Activated T-helper 1 cell treated with Interleukin-2 at 50 U/mL for 16 hours (primary cell): ENCODE measurements at places on chromosomes 1 and 21.

DNA sequence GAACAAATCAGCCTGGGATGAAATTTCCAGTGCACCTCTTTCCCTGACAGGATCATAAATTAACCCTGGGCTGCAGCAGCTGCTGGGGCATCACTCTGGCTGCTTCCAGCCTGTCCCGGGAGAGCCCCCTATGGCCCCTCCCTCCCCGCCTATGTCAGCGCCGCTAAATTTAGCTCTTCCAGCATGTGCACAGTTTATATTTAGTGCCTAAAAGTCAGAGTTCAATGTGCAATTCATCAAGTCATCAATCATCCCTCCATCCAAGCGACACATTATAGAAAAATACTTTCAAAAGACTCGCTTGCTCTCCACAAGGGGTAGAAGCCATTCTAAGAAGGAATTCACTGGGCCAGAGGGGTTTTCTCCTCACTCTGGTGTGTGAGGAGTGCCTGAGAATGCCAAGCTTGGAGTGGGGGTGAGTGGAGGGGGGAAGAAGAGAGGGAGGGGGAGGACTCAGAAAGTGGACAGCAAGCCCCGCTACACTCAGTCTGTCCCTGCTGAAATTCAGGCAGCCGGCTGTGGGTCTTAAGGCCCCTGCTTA is 37.4 kb downstream of the XCL1 start:
- no peak for DNase-seq

- DNase-seq: no peak
Measured at GRCh38 chr21:17925000-17925610, 105.9 kb upstream of the C21orf91 start.

GRCh38 chr1:205269711-205270110 is 42.0 kb downstream of the TMCC2 start:
- no peak for DNase-seq

DNA sequence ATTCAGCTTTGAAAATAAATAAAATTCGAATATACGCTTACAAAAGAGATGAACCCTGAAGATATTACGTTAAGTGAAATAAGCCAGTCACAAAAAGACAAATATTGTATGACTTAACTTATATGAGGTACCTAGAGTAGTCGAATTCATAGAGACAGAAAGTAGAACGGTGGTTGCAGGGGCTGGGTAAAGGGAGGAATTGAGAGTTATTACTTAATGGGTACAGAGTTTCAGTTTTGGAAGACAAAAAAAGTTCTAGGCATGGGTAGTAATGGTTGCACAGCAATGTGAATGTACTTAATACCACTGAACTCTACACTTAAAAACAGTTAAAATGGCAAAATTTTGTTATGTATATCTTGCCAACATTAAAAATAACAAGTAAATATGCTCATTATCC is 48.6 kb upstream of the ZNHIT6 start:
- DNase-seq: no peak

GRCh38 chr1:3060127-3060526 is 8.9 kb upstream of the PRDM16 start:
- no peak for DNase-seq

DNA sequence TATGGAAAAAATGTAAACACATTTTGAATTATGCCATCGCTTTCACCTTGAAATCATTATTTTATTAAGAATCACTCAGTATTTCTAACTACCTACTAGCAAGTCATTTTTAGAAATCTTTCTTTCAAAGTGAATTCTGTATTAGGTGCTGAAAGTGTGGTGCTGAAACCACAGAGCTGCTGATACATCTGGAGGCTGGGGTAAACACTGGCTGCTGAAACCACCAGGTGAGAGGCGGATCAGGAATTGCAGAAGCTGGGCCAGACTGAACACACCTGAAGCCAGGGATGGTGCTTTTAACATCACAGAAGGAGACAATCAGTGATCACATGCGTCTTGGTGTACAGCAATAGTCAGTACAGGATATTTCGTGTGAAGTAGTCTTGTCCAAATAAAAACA is 42.2 kb upstream of the KCNE1 start:
- DNase-seq: no peak

DNA sequence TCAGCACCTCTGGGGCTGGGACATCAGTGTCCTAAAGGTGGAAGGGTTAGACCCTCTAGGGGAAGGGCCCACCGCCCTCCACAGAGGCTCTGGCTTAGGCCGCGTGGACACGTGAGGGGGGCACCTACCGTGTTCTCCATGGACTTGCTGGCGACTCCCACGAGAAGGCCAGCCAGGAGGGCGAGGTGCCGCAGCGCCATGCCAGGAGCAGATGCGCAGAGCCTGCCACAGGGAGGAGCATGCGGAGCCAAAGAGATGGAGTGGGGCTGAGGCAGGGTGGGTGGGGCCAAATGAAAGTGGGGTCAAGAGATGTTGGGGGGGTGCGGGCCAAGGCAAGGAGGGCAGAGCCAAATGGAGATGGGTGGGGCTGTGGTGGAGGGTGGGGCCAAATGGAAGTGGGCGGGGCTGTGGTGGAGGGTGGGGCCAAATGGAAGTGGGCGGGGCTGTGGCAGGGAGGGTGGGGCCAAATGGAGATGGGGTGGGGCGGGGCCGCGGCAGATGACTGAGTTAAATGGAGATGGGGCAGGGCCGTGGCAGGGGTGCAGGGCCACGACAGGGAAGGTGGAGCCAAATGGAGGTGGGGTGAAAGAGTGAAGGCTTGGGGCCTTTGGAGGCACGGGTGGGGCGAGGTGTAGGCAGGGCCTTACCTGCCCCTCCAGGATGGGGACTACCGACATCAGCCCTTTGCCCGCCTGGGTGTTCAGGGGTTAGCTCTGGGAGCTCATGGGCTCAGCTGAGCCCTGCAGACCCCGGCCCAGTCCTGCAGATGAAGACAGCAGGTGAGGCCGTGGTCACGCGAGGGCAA is 17.4 kb upstream of the RNF223 start:
- no peak for DNase-seq

GRCh38 chr1:188517139-188517538 is 1688.4 kb downstream of the PLA2G4A start:
- DNase-seq: no peak

DNA sequence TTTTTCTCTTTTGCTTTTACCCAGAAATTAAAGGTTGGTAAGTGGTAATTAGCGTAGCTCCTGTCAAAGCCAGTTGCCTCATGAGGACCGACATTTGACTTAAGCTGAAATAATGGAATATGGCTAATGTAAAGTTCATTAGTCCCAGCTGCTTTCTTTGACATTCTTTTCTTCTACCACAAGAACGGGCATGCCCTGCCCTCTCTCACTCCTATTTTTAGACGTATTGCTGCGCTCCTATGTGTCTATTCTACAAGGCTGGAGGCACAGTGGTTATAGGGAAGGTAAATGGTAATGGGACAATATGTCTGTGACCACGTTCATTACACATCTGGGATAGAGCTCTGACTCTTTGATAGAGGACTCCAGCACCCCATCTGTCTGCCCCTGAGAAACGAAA is 6.8 kb downstream of the CORT start:
- DNase-seq: no peak

DNA sequence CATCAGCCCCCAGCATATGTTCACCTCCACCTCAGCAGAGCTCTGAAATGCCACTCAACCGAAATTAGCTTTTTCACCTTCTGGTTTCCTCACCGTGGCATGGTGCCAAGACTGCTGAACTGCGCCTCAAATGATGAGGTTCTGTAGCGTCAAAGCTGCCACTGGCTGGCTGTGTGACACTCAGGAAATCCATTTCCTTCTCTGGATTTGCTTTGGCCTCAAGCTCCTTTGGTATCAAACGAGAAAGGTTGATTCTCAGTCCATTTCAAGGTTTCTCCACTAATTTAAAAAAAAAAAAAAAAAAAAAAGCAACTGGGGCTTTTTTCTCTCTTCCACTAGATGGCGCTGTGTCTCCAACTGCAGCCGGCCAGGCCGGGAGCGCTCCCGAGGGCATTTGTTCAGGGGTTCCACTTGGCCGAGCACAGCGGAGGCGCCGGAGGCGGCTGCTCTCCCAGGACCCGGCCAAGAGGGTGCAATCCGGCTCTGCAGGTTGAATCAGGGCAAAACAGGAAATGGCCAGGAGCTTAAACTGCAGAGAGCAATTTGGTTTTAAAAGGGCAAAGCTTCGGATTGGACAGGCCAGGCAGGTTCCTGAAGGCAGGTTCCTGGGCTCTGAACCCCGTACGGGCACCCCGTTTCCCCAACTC is 26.5 kb upstream of the PLA2G2C start:
- peak; percentile 15 for DNase-seq

- peak; percentile 96 for DNase-seq
Measured at GRCh38 chr1:162561037-162561615, 396 bp upstream of the UAP1 start.

DNA sequence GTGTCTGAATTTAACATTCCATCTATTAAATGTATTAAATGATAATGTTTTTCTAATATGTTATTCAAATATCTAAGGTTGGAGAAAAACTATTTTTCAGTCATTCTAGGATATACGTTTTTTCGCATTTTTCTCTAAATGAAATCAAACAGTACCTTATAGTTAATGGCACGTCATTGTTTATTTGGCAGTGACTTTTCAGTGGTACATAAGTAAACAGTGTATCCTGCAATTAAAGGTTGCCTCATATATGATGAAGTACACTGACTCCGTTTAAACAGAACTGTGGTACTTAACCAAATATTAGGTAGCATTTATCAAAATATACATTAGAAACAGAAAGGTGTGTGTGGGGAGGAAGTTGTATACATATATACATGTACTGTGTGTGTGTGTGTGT is 79.2 kb downstream of the EPS15 start:
- DNase-seq: no peak

DNA sequence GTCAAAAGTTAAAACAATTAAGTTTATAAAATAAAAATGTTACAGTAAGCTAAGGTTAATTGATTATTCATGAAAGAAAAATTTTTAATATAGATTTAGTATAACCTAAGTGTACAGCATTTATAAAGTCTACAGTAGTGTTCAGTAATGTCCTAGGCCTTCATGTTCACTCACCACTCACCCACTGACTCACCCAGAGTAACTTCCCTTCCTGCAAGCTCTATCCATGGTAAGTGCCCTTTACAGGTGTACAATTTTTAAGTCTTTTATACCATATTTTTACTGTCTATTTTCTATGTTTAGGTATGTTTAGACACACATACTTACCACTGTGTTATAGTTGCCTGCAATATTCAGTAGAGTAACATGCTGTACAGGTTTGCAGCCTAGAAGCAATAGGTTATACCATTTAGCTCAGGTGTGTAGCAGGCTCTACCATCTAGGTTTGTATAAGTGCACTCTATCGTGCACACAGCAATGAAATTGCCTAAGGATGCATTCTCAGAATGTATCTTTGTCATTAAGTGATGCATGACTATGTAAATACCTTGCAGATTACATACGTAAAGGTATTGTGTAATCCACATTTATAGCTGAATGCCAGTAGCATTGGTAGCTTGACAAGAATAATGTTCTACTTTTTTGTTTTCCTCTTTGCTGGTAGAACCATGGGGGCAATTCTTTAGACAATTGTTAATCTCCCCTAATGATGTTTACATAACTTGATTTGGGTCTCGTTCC is 35.7 kb upstream of the GPR88 start:
- no peak for DNase-seq

GRCh38 chr1:180053594-180054567 is 99.3 kb downstream of the CEP350 start:
- no peak for DNase-seq

GRCh38 chr1:117825414-117825813 is 104.0 kb downstream of the GDAP2 start:
- DNase-seq: no peak

DNA sequence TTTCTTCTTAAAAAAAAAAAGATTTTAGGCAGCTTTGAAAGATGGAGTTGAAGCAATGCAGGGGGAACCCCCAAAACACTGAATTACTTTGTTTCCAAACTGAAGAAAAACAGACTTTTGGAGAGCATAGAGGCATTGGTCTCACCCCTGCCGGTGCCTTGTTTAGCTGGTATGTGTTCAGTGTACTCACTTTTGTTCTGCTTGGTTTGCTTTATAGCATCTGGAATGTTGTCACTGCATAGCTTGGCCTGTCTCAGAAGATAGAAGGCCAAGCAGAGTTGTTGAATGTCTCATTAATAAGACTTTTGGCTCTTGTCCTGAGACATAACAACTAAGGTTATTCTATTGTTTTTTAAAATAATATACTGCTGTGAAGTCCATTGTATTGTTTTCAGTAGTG is 6.9 kb downstream of the THRAP3 start:
- DNase-seq: no peak

DNA sequence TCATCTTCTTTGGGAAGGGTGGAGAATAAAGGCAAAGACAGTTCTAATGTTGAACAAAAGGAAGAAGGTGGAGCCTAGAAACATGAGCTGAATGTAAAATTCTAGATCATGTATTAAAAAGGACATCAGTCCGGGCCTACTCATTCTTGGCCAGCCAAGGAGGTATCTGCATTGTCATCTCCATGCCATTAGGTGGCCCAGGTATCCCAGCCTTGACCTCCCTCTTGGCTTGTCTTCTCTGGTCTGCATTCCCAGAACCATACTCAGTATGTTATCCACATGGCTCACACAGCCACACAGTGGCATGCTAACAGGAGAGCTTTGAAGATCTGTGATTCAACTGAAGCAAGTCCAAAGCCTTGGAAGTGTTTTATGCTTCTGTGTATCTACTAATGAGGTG is 369.8 kb upstream of the KAZN start:
- no peak for DNase-seq

DNA sequence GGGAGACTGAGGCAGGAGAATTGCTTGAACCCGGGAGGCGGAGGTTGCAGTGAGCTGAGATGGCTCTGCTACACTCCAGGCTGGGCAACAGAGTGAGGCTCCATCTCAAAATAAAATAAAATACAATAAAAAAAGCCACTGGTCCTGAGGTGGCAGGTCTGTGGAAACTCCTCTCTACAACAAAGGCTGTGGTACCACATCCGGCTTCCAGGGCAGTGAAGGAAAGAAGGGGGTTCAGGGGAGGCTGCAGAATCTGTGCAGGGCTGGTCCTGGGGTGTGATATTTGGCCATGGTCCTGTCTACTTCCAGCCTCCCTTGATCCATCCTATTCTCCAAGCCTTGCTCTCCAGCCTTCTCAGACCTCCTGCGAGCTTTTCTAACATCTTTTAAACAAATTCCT is 731 bp upstream of the ZNF683 start:
- DNase-seq: peak; percentile 33

DNA sequence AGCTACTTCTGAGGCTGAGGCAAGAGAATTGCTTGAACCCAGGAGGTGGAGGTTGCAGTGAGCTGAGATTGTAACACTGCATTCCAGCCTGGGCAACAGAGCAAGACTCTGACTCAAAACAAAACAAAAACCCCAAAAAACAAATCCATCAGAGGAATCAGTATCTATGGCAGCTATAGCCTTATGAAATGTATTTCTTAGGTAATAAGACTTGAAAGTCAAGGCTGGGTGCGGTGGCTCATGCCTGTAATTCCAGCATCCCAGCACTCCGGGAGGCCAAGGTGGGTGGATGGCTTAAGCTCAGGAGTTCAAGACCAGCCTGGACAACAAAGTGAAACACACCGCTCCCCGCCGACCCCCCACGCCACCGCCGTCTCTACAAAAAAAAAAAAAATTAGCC is 31.1 kb upstream of the EYA3 start:
- DNase-seq: no peak

DNA sequence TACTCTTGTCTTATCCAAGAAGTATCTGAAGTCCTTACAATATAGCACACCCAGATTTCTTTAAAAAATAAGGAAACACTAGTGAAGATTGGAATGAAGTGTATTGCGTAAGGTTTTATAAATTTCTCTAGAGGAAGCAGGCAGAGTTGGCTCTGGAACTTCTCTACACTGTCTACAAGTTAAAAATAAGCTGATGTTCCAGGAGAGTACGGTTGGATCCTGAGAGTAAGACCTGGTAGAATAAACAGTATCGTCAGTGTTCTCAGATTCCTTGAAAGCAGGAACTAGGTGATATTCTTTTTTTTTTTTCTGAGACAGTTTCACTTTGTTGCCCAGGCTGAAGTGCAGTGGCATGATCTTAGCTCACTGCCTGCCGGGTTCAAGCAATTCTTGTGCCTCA is 107.9 kb downstream of the USP25 start:
- no peak for DNase-seq
